ENCODE measurements at places on chromosomes 3 and 15.

GRCh38 chr15:52217186-52217585 lies 26.0 kb upstream of the GNB5 start:
- DNase-seq, result no peak

- no peak for DNase-seq
Observed at GRCh38 chr3:182007441-182007840, 295.7 kb downstream of the SOX2 start.

DNA sequence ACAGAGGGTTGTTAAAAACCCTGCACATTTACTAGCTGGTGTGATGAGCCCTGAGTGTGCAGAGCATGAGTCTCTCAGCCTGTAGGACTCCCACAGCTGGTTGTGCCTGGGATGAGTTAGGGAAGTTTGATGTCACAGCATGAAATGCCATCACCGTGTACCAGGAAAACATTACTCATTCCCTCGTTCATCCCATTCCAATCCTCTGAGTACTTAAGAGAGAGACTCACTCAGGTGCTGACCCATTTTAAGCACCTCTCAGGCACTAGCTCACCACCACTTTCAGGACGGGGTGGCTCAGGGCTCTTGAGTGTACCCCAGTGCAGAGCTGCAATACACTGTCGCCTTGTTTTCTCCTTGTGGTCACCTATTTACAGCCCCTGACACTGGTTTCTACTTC lies 18.7 kb downstream of the MGLL start:
- no peak for DNase-seq

GRCh38 chr3:156433910-156434309 lies 121.0 kb downstream of the SSR3 start:
- no peak for DNase-seq

GRCh38 chr15:67340630-67341029 lies 86.0 kb downstream of the IQCH start:
- no peak for DNase-seq

- no peak for DNase-seq
Observed at GRCh38 chr3:140258222-140258724, 323.3 kb downstream of the CLSTN2 start.

DNA sequence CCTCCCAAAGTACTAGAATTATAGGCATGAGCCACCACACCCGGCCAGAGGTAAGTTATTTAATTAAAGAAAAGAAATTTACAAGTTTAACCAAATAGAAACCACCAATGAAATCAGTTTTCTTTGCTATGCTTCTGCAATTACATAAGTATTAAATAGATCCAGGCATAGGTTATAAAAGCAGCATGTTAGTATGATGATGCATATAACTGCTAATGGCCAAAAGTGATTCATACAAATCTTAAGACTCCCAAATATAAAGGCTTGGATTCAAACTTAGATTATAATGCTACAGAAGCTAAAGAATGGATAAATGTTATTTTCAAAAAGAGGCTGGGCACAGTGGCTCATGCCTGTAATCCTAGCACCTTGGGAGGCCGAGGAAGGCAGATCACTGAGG lies 32.8 kb upstream of the HDC start:
- DNase-seq, result no peak

GRCh38 chr15:89142423-89142822 lies 54.2 kb downstream of the ABHD2 start:
- DNase-seq, result no peak

- DNase-seq, result no peak
Observed at GRCh38 chr3:42014458-42014920, 52.6 kb upstream of the ULK4 start.

- DNase-seq, result no peak
Observed at GRCh38 chr3:10249833-10250232, 1.6 kb downstream of the TATDN2 start.

DNA sequence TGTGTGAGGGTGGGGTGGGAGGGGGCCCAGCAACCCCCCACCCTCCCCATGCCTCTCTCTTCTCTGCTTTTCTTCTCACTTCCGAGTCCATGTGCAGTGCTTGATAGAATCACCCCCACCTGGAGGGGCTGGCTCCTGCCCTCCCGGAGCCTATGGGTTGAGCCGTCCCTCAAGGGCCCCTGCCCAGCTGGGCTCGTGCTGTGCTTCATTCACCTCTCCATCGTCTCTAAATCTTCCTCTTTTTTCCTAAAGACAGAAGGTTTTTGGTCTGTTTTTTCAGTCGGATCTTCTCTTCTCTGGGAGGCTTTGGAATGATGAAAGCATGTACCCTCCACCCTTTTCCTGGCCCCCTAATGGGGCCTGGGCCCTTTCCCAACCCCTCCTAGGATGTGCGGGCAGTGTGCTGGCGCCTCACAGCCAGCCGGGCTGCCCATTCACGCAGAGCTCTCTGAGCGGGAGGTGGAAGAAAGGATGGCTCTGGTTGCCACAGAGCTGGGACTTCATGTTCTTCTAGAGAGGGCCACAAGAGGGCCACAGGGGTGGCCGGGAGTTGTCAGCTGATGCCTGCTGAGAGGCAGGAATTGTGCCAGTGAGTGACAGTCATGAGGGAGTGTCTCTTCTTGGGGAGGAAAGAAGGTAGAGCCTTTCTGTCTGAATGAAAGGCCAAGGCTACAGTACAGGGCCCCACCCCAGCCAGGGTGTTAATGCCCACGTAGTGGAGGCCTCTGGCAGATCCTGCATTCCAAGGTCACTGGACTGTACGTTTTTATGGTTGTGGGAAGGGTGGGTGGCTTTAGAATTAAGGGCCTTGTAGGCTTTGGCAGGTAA lies 8.1 kb downstream of the FAM131A start:
- no peak for DNase-seq

DNA sequence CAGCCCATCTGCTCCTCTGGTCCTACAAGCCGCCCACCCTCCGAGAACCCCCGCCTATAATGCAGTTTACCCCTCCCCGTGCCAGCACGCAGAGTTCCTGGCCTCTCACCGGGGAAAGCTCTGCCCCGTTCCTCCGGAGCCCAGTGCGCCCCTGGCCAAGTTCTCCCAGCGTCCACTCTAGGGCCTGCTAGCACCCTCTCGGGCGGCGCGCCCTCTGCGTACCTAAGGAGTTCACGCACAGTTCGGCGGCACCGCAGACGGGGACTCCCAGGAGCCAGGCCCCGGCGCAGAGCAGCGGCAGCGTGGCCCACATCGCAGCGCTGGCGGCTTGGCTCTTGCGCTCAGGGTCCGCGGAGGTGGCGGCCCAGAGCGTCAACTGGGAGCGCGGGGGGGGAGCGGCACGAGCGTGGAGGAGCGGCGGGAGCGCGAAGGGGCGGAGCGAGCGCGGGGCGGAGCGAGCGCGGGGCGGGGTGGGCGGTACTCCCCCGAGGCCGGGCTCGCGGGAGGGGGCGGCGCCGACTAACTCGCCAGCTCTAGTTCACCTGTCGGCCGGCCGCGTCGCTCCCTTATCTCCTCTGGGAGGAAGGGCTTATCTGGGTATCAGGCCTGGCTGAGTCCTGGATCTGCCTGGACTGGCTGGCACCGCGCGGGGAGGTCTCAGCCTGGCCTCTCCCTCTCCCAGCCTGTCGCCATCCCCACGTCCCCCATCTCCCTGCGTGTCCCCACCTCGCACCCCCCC lies at the start of gene CTSH:
TSS of gene CTSH (minus strand) at position 378 of the 739 bp plus-strand sequence. CDS start at position 313, 65 bp downstream.
- peak; percentile 64 for DNase-seq

GRCh38 chr3:171284308-171285075 lies 175.7 kb downstream of the TNIK start:
- no peak for DNase-seq

Measured in effector CD8-positive, alpha-beta T cell (primary cell).